ENCODE measurements at places on chromosomes 12 and 14. TPM values are rescaled to one million over a fixed set of nuclear protein-coding genes. Genes with fewer than 3 reads are reported as not detected.

TAS2R10 gene
- 0.32 TPM for total RNA-seq

KITLG gene
- 5.5 TPM for total RNA-seq

ATL1 gene
- 21.6 TPM for total RNA-seq

- no peak for DNase-seq
These were observed 3.2 kb upstream of the OR4K5 start for GRCh38 chr14:19917243-19917642.

DNA sequence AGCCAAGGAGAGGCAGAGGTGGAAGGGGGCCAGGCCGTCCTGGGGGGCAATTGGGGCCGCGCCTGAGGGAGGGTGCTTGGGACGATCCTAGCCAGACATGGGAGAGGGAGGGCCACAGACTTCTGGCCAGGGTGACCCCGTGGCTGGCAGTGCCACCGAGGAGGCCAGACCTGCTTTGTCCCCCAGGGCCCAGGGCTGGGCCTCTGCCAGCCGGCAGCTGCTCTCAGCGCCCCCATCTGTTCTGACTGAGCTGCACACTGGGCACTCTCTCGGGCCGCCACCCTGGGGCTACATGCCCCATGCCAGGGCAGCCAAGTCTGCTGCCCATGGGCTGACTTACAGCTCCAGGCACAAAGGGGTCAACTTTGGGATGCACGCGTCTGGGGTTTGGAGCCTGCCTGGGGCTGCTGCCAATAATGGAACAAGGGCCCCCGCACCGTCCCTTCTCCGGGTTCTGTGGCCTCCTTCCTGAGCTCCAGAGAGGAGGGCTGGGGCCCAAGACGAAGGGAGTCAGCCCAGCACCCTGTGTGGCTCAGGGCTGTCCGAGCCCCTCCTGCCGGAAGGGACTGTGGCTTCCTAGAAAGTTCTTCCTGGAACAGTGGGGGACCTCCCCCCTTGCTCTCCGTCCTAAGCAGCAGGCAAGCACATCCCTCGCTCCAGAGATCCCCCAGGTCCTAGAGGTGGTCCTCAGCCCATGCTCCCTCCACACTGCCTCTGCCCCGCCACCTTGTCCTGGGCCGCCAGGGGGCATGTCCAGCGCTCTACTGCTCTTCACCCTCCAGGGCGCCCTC lies 1.1 kb downstream of the ADSS1 start:
- DNase-seq: no peak

- no peak for DNase-seq
These were observed 174.5 kb upstream of the RBM19 start for GRCh38 chr12:114140576-114140975.
